ENCODE measurements at places on chromosomes 4 and X.

DNA sequence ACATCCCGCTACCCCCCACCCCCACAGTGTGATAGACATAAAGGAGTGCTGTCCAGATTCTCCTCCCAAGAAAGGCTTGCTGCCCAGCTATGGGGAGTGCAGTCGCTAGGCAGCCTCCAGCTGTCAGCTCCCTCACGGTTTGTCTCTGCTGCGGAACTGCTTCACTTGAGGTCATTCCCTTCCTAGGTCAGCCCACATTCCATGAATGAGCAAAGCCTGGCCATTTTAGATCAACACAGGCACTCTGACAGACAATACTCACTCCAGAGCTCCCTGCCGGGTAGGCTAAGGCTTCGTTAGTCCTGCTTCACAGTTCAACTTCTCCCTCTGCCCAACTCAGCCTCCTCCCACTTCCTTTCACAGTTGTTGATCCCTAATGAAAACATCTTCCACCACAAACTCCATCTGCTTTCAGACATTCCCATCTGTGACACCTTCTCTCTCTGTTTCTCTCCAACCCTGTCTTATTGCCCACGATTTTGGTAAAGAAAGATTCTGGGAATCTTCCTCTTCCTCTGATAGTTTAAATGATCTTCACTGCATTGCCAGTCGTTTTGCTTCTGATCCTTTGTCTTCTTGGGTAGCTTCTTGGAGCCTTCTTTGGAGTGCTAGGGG lies 318.9 kb upstream of the F9 start:
- no peak for DNase-seq

- no peak for DNase-seq
Observed at GRCh38 chr4:89837385-89837992, 528 bp upstream of the SNCA start.

GRCh38 chr4:183256343-183256742 lies 63.7 kb downstream of the CLDN22 start:
- no peak for DNase-seq

DNA sequence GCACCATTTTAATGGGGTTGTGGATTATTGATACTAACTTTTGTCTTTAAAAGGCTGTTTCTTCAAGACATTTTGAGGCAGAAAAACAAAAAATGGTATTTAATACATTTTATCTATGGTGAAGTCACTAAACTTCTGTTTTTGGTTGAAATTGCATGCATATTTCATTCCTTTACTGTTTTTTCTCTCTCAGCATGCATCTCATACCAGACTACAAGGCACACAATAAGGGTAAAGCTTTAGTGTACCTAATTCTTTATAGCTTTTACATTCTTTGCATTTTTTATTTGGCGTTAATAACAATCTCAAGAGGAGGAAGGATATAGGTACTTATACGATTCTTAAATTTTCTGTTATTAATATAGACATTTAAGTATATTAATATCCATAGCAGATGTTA lies 151.0 kb upstream of the DKK2 start:
- no peak for DNase-seq

- no peak for DNase-seq
Observed at GRCh38 chr4:159047478-159048165, 55.3 kb upstream of the RAPGEF2 start.

DNA sequence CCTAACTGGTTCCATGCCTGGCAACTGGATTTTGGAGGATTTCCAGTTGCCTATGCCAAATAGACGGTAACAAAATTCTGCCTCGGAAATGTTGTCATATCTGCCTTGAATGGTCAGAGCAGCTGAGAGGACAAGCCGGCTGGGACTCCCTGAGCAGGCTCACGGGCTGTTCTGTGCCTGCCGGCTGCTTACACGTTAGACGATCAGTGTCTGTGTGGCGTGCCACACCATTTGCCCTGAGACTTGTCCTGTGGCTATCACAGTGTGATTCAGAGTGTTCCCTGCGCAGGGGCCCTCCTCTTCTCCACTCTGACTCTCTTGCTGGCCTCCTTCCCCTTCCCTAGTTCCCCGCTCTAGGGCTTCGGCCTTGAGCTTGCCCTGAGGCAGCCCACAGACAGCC lies 42.4 kb downstream of the RAI2 start:
- DNase-seq: no peak

DNA sequence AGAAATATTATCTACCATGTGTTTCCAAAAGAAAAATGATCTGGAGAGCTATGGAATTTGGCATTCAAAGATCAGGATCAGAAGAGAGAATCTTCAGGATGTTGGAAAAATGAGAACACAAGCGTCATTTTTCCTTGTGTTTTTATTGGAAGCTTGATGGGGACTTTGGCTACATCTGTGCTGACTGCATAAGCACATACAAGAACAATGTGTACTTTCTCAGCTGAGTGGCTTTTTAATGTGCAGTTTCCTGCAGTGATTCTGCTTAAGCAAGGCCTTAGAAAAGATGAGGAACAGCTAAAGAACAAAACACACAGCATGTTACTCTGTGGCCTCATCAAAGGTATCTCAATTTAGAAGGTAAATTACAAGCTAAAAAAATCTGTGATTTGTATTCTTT lies 1039.9 kb downstream of the GLUD2 start:
- no peak for DNase-seq

DNA sequence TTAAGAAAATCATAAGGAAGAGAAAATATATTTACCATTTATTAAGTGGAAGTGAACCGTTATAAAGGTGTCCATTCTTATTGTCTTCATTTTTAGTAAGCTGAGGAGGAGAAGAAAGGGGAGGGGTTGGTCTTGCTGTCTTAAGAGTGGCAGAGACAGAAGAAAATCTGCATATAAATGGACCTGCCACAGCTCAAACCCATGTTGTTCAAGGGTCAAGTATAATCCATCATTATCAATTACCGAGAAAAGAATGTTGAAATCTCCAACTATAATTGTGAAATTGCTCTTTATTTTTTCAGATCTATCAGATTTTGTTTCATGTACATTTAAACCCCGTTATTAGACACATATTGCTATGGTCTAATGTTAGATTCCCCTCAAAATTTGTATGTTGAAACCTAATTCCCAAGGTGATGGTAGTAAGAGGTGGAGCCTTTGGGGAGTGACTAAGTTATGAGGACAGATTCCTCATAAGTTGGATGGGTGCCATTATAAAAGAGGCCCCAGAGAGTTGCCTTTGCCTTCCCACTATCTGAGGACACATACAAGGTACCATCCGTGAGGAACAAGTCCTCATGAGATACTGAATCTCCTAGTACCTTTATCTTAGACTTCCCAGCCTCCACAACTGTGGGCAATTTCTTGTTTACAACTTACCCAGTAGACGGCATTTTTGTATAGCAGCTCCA lies 58.5 kb upstream of the SMAD1 start:
- DNase-seq: no peak

GRCh38 chrX:129310000-129310399 lies 213.3 kb downstream of the SMARCA1 start:
- DNase-seq: no peak

GRCh38 chr4:20326460-20326859 lies 74.8 kb downstream of the SLIT2 start:
- no peak for DNase-seq

DNA sequence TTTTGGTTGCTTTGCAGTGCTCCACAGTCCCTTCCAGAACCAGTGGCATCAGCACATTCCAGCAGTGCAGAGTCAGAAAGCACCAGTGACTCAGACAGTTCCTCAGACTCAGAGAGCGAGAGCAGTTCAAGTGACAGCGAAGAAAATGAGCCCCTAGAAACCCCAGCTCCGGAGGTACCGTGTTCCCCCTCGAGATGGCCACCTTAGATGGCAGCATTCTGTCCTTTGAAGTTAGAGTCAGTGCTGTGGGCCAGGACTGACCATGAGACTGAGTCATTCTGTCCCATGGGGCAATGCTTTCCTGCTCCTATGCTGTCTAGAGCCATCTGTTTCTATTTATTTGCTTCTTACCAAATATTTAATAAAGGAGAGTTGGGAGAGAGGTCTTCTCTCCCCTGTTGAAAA lies 112.3 kb downstream of the KLHL8 start:
- DNase-seq: no peak

GRCh38 chr4:40915318-40916217 lies 165.8 kb downstream of the NSUN7 start:
- no peak for DNase-seq

GRCh38 chr4:714087-714486 lies 8.5 kb downstream of the PCGF3 start:
- DNase-seq: no peak

- no peak for DNase-seq
Observed at GRCh38 chr4:83905952-83906351, 370.0 kb downstream of the GPAT3 start.

DNA sequence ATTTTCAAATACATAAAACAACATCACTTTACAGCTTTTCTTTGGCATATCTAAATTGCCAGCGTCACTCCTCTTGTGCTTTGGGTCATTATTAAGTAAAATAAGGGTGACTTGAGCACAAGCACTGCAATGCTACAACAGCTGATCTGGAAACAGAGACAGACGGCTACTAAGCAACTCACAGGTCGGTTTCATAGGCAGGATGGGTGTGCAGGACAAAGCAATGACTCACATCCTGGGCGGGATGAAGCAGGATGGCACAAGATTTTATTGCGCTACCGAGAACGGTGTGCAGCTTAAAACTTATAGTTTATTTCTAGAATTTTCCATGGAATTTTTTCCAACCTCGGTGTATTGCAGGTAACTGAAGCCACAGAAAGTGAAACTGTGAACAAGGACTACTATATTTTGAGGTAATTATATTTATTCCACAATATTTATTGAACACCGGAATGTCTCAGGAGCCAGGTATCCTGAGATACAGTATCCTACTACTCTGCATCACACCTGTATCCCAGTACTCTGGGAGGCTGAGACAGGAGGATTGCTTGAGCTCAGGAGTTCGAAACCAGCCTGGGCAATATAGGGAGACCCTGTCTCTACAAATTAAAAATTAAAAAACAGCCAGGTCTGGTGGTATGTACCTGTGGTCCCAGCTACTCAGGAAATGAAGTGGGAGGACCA lies 215.5 kb downstream of the APBB2 start:
- no peak for DNase-seq

GRCh38 chr4:86831262-86832130 lies 17.7 kb downstream of the SLC10A6 start:
- no peak for DNase-seq

GRCh38 chr4:121709766-121710405 lies 13.1 kb upstream of the ANXA5 start:
- no peak for DNase-seq

DNA sequence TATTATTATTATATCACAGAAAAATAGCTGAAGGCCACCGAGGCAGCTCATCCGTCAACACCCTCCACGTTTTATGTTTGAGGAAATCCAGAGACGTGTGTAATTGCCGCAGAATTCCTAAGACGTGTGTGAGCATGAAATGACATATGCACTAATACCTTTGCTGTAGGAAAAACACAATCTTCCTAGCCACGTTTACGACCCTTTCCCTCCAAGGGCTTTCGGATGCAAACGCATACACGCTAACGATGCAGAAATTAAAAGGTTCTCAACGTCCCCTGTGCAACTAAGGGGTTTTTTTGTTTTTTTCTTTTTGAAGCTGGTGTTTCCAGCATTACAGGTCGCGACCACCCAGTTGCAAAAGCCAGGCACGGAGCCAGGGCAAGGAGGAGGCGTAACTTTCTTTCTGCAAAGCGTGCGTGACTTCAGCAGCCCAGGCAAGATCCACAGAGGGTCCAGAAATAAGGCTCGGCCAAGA lies 33.8 kb downstream of the CRLF2 start:
- no peak for DNase-seq

DNA sequence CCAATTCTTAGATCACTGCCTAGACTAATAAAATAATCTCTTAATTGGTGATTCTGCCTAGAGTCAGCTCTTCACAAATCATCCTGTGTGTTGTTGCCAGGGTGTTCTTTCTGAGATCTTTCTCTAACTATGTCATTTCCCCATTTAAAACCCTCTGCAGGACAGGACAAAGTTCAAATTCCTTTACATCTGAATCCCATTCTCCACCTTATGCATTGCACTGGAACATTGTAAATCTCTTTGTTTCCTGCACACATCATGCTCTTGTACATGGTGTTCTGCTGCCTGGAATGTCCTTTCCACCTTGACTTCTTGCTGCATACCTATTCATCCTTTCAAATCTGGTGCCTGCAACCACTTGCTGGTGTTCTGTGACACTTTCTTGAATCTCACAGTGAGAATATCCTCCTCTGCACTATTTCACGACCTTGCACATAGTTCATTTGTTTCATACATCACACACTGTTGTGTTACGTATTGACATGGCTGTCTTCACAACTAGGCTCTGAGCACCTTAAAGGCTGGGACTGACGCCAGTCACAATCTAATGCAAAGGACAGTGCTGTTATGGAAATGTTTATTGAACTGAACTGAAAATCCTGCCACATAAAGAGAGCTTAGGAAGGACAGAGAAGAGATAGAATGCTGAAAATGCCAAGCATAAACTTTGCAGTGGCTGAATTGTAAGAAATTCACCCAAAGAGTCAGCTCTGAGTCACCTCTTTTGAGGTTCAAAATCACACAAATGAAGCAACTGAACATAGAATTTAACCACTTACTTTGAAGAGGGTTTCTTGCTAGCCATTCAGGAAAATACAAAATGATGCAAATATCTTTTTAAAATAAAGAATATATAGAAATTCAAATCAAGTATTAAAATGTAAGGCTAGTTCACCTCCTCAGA lies 26.4 kb upstream of the SMIM14 start:
- DNase-seq: no peak

DNA sequence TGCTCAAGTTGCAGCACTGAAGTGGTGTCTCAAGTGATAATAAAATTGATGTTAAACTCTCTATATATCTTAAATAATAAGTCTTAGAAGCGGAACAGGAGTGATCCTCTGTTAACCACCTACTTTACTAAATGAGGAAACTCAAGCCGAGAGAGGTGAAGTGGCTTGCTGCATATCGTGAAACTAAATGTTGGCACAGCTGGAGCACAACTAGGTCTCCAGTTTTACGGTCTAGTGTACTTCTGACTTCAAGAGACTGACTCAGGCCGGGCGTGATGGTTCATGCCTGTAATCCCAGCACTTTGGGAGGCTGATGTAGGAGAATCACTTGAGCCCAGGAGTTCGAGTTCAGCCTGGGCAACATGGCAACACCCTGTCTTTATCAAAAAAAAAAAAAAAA lies 35.5 kb upstream of the PLS3 start:
- no peak for DNase-seq

- no peak for DNase-seq
Observed at GRCh38 chrX:154026136-154027021, 6.7 kb upstream of the IRAK1 start.

GRCh38 chr4:40627540-40627939 lies 2.1 kb downstream of the RBM47 start:
- DNase-seq: no peak

DNA sequence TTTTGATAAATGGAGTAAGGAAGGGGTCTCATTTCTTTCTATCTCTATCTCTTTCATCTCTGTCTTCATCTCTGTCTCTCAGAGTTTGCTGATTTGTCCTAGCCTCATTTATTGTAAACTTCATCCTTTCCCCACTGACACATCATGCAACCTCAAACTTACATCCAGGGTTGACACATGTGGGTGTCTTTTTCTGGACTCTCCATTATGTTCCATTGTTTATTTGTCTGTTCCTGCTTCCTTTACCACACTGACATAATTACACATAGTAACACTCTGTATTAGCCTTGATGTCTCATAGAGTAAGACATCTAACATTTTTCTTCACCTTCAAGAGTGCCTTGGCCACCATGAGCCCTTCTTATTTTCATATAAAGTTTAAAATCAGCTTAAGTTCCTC lies 8.1 kb upstream of the SRD5A3 start:
- DNase-seq: no peak

- no peak for DNase-seq
Observed at GRCh38 chrX:3695536-3695935, 17.9 kb downstream of the PRKX start.

All from stimulated activated CD8-positive, alpha-beta memory T cell treated with anti-CD3 and anti-CD28 coated beads, Interleukin-15, amount 100 ng/mL, for 48 hours (primary cell).